ENCODE measurements at places on chromosomes 3 and 15.

DNA sequence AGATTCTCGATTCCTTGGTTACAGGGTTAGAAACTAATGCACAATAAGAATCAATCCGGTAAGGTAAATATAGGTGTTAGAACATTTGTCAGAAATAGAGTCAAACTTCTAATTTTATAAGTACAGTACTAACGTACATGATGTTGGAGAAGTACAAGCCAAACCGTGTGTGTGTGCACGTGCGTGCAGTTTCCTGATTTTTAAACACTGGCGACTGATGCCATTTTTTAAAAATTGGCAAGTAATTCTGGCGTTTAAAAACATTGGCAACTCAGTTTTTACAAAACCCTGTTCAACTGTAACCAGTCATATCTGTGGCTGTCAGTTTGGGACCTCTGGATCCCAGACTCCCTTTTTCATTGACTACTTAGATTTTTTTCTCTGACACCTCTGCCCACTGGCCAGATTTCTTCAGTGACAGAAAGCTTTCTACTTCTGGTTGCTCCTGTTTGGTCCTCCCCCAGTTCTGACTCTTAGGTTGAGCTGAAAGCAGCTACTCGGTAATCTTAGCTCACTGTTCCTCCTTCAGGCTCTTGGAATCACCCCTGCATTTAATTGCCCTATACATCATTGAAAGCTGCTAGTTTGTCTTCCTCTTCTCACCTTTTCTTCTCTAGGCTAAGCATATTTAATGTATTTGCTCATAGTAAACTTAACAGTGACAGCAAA is 843 bp downstream of the ATG7 start:
- DNase-seq, result no peak

GRCh38 chr3:1987980-1988379 is 110.7 kb upstream of the CNTN4 start:
- no peak for DNase-seq

DNA sequence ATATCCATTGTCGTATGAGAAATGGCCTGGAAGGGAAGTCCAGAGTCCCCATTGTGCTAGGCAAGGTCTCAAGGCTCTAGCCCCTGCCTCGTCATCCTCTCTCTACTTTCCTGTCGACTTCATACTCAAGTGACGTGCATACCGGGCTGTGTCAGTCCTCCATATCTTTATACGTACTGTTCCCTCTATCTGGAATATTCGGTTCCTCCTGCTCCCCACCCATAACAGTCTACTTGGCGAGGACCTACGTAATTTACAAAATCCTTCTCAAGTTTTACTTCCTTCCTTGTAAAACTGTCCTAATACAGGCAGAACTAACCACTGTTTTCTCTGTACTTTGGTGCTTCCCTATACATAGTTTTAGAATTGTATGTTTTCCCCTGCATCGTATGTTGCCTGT is 2.2 kb upstream of the ALPK3 start:
- DNase-seq, result no peak

GRCh38 chr15:65339920-65340319 is 35.4 kb downstream of the RNU5B-1 start:
- DNase-seq, result peak; percentile 81

DNA sequence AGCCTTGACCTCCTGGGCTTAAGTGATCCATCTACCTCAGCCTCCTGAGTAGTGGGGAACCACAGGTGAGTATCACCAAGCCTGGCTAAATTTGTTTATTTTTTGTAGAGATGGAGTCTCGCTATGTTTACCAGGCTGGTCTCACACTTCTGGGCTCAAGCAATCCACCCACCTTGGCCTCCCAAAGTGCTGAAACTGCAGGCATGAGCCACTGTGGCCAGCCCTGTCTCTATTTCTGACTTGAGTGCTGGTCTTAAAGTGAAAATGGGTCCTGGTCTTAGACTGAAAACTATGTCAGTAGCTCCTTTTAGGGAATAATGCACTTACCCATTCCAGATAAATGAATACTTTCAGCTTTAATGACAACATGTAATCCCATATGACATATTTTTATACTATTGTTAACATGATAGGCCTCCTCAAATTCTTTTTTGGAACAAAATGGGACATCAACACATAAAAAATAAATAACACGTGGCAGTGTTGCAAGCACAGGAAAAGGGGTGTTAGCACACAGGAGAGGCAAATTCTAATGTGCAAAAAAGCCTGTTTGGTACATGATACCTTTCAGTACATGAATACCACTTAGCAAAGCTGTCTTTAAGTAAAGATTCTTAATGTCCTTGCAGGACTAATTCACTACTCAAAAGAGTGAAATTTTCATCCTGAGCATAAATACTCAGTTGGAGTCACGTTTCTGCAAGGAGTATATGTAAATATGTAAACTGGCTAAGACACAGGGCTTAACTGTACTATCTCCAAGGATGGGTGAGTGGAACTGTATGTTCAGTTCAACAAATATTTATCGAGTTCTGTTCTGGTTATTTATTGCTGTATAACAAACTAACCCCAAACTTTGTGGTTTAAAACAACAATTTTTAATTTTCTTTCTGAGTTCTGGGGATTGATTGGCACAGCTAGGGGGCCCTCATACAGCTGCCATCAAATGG is 194.7 kb downstream of the NR1D2 start:
- no peak for DNase-seq

DNA sequence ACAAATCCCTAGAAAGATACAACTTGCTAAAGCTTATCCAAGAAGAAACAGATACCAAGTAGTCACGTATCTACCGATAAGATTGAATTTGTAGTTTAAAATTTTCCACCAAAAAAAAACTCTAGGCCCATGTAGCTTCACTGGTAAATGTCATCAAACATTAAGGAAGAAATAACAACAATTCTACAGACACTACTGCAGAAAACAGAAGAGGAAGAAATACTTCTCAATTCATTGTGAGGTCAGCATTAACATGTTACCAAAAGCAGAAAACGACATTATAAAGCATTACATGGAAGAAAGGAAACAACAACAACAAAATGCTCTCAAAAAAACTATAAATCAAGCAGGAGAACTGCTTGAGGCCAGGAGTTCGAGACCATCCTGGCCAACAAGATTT is 27.5 kb upstream of the TM4SF19 start:
- DNase-seq, result no peak

- DNase-seq, result no peak
These were observed 214.8 kb upstream of the ARHGEF26 start for GRCh38 chr3:153906366-153906765.

DNA sequence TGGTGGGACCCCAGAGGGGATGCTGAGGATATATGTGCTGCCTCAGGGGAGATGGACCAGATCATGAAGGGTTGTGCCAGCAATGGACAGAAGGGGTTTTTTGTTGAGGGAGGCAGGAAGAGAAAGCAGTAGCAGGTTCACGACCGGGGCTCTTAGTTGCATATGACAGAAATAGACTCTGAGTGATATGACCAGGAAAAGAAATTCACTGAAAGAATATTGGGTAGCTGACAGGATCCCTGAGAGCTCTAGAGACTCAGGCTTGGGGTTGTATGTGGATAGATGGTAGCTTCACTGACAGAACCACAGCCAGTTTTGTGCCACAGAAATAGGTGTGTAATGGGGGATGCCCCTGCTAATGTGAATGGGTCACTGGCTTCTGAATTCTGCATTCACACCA is 241.6 kb downstream of the ZNF621 start:
- no peak for DNase-seq

DNA sequence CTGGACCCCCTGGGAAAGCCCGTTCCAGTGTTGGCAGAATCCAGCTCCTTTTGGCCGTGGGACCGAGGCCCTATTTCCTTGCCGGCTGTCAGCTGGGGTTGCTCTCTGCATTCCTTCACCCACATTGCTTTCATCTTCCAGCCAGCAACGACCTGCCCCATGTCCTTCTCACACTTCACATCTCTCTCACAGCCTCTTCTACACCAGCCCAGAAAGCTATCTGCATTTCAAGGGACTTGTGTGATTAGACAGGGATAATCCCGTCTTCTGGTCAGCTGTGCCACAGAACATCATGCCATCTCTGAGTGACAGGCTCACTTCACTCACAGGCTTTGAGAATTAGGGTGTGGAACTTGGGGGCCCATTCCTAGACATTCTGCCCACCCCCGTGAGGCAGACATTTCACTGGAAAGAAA is 16.4 kb downstream of the EFCC1 start:
- no peak for DNase-seq

GRCh38 chr15:71892335-71892734 is 82.0 kb downstream of the NR2E3 start:
- DNase-seq, result no peak

DNA sequence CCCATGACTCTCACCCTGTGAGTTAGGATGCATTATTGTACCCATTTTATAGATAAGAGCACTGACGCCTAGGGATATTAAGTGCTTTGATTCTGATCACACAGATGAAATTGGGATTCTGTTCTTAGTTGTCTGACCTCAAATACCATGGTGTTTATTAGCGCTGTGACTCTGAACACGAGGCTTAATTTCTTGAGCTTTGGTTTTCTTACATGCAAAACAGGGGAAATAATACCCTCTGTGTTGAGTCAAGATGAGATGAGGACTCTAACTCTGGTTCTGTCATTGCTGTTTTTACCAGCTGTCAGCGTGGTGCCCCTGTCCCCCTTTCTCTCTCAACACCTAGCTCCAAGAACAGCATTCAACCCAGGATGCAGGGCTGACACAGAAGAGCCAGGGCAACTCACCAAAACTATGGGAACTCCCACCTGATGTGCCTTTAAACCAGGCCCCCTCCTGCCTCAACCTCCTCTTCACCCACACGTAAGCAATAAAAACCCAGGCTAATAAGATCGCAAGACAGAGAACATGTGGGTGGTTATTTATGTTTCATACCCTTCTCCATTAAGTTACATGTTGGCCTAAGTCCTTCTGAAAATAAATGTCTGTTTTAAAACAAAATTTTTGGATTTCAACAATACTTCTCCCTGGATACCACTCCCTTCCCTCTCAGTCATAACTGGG is 100.1 kb upstream of the SPATA12 start:
- no peak for DNase-seq

DNA sequence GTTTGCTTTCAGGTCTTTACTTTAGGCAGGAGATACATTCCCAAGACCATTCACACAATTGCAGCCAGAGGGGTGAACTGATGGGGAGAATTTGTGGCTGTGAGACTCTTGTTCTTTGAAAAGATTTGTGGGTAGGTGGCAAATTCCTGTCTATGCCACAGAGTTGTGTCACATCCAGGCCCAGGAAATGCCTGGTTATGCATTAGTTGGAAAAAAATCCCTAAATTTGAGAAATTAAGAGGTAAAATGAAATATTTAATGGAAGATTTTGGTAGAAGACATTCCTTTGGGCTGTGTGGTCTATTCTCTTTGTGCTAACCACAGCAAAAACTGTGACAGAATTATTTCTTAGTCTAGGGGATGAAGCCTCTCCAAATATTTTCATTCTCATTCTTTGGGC is 28.8 kb downstream of the SAMMSON start:
- no peak for DNase-seq

- DNase-seq, result peak; percentile 67
These were observed 8.1 kb upstream of the CLDN11 start for GRCh38 chr3:170410428-170411029.

GRCh38 chr15:101431748-101432147 is 57.8 kb downstream of the PCSK6 start:
- no peak for DNase-seq

- no peak for DNase-seq
These were observed 125.0 kb upstream of the TRIM42 start for GRCh38 chr3:140552898-140553297.

DNA sequence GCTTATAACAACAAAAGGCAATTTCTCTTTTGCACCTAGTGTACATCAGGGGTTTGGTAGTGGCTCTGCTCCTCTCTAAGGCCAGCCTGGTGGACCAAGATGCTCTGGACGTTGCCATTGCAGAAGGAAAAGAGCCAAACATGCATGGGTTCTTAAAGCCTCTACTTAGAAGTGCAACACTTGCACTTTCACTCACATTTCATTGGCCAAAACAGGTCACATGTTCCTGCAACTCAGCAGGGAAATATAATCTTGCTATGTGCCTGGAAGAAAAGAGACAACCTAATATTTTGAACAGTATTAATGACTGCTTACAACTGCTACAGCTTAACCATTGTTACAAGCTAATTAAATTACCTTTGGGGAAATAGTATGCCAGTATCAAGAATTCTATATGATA is 182.9 kb downstream of the IL5RA start:
- no peak for DNase-seq

GRCh38 chr3:119636891-119637611 is 23.3 kb downstream of the POPDC2 start:
- no peak for DNase-seq

GRCh38 chr15:45180648-45181436 is 6.9 kb downstream of the SHF start:
- DNase-seq, result no peak

- DNase-seq, result no peak
These were observed 23.3 kb downstream of the ST3GAL6 start for GRCh38 chr3:98786364-98787006.

DNA sequence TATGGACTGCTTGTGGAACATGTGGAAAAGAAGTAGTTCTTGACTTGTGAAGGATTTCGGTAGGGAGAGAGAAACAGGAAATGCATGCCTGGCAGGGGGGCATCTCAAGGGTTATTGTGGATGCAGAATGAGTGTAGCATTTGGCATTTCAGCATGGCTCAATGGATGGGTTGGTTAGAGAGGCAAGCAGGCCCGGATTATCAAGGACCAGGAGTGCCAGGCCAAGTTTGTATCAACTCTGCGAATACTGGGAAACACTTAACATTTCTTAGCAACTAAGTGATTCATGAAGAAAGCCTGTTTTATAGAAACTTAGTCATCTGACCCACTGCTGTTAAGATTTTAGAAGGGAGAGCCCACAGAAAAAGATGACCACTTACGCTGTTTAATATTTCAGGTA is 33.6 kb downstream of the KIF15 start:
- no peak for DNase-seq

DNA sequence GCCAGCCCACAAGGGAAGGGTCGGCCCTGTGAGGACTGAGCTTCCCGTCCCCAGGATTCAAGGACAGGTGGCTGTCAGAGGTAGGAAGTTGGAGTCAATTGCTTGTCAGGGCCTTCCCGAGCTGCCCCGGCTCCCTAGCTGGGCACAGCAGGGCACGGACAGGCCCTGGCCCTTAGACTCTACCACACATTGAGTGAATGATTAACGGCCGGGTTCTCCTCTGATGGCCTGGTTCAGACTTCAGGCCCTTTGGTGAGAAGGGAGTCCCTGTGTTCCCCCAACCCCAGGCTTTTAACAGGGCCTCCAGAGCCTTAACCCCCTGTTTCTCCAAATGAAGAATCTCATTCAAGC is 16.4 kb upstream of the FGD5 start:
- DNase-seq, result no peak

Data from kidney (tissue), 22 donors.